ENCODE measurements at places on chromosomes 16 and 17. TPM values are rescaled to one million over a fixed set of nuclear protein-coding genes. Genes with fewer than 3 reads are reported as not detected.

- DNase-seq, result no peak
These were observed 111.0 kb upstream of the TOX3 start for GRCh38 chr16:52657924-52658323.

GRCh38 chr16:22284637-22285036 lies 12.6 kb upstream of the POLR3E start:
- no peak for DNase-seq

GRCh38 chr16:86219655-86220445 lies 290.5 kb upstream of the FOXF1 start:
- DNase-seq, result no peak

PSKH1 gene
- polyA plus RNA-seq, result 38.0 TPM

CEMP1 gene
- 2.5 TPM for polyA plus RNA-seq

TPSD1 gene
- polyA plus RNA-seq, result not detected

- DNase-seq, result no peak
These were observed 45.2 kb downstream of the AXIN2 start for GRCh38 chr17:65515959-65516948.

DNA sequence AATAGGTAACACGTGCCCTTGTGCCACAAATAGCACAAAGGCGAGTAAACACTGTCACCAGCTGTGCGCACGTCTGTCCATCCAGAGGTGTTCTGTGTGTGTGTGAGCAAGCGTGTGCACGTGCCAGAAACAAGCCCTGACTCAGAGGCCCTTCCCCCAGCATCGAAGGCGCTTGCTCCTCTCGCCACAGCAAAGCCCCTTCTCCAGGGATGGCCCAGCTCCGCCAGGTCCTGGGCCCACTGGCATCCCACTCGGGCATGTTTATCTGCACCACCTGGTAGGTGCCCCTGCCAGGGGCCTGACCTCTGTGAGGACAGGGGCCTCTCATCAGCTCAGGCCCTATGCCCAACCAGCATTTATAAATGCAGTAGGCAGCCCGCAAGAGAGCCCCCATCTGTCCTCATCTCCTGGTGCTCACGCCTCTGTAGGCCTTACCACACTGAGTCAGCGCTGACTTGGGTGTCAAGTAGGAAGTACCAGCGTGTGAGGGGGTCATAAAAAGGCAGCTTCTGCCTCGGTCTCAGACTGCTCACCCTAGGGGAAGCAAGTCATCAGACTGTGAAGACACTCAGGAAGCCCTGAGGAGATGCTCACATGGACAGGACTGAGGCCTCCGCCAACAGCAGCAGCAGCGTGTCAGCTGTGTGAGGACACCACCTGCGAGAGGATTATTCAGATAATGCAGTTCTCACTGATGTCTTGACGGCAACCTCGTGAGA lies 10.8 kb downstream of the TMEM235 start:
- no peak for DNase-seq

SLC16A13 gene
- polyA plus RNA-seq, result 2.4 TPM

HAS3 gene
- polyA plus RNA-seq, result 3.5 TPM

- DNase-seq, result no peak
These were observed 203.6 kb downstream of the ZFHX3 start for GRCh38 chr16:72844225-72844920.

DNA sequence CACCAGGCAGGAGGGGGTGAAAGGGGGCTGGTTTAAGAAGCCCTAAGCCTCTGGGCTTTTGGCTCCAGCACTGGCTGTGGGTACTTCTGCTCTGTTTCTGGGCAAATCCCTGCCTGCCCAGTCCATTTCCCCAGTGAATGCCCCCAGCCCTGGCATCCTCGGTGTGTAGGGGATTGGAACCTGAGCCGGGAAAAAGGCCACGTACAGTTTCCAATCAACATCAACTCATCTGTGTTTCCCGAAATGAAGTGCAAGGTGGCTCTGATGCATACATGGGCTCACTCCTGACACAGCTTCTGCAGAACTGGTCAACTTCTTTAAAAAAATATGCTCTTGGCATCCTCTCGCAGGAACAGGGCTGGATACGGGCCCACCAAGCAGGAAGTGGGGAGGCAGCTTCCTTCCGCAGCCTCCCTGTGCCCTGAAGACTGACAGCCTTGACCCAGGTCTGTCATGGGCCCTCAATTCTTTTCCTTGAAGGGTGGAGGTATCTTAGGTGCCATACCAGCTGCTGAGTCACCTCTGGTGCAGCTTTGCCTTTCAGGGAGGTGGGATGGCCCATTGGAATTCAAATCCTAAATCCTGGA lies 73.3 kb downstream of the N4BP1 start:
- no peak for DNase-seq

FAHD1 gene
- 48.3 TPM for polyA plus RNA-seq

GRCh38 chr17:3888343-3889171 lies 4.3 kb downstream of the CAMKK1 start:
- DNase-seq, result no peak

BLTP2 gene
- polyA plus RNA-seq, result 91.6 TPM

GRCh38 chr16:69469807-69470561 lies 45.6 kb downstream of the CYB5B start:
- DNase-seq, result no peak

DRG2 gene
- 38.4 TPM for polyA plus RNA-seq

DNA sequence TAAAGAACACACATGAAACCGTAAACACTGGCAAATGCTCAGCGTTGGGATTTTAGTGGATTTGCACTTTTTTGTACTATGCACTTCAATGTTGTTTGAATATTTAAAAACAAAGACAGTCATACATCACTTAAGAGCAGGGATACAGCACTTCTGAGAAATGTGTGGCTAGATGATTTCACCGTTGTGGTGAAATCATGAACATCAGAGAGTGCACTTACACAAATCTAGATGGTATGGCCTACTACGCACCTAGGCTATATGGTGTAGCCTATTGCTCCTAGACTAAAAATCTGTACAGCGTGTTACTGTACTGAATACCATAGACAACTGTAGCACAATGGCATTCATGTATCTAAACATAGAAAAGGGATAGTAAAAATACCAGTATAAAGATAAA lies 37.6 kb upstream of the CNEP1R1 start:
- no peak for DNase-seq

TBC1D3I gene
- not detected for polyA plus RNA-seq

DNA sequence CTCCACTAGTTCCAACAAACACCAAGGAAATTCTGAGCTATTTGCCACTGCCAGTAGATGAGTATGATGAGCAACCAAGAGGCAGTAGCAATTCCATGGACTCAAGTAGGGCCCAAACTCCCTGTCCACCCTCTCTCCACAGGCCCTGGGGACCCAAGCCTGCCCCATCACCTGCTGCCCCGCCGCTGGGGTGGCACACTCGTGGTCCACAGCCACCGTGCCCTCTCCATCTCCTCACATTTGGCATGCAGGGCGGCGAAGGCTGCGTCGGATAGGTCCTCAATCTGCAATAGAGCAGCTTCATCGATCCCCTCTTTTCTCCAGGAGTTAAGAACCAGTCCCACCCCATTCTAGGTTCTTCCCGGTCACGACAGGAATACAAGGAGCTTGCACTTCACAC lies 33.9 kb downstream of the STH start:
- DNase-seq, result no peak

GRCh38 chr16:49967012-49967559 lies 57.9 kb upstream of the CNEP1R1 start:
- no peak for DNase-seq

DLX4 gene
- 0.28 TPM for polyA plus RNA-seq

- DNase-seq, result no peak
These were observed 141.8 kb downstream of the XYLT1 start for GRCh38 chr16:17328932-17329331.

MTSS2 gene
- 39.8 TPM for polyA plus RNA-seq

GRCh38 chr16:3112881-3113574 lies 642 bp downstream of the ZNF205 start:
- DNase-seq, result no peak

- no peak for DNase-seq
These were observed 3.7 kb upstream of the PGS1 start for GRCh38 chr17:78374631-78375274.

- no peak for DNase-seq
These were observed 450.3 kb downstream of the HAPSTR1 start for GRCh38 chr16:9541723-9542122.

NAE1 gene
- 83.5 TPM for polyA plus RNA-seq

- DNase-seq, result peak; percentile 23
These were observed 307.5 kb upstream of the DYNLRB2 start for GRCh38 chr16:80233097-80233835.

DNA sequence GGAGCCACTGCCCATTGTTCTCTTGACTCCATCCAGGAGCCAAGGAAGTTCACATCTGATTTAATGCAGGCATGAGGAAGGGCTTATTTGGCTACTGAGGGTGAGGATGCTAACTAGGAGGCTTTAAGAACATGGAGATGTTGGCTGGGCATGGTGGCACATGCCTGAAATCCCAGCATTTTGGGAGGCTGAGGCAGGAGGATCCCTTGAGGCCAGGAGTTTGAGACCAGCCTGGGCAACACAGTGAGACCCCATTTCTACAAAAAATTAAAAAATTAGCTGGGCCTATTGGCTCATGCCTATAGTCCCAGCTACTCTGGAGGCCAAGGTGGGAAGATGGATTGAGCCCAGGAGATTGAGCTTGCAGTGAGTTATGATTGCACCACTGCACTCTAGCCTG lies 116.5 kb downstream of the RAP1GAP2 start:
- no peak for DNase-seq

DNA sequence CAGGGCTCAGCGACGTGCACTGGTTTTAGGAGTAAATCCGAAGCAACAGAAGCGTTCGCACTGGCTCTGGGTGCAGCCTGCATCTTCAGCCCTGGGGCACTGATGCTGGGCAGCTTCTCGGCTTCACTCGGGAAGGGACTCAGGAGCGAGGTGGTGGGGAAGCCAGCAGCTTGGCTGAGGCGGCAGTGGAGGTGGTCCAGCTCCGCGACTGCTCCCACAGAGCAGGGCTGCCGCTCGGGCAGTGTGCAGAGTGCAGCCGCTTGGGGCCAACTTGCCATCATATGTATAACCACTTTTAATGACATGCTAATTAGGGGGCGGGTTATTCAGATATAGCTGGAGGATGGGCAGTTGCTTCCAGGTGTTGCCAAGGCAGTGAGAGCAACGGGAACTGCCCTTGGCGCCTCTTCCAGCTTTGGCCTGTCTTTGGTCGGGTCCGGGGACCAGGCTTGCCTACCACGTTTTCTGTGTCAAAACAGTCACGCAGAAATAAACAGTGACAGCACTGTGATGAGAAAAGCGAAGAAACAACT lies 26.7 kb downstream of the METRNL start:
- no peak for DNase-seq

- no peak for DNase-seq
These were observed 11.3 kb upstream of the HOXB2 start for GRCh38 chr17:48556229-48556575.

- no peak for DNase-seq
These were observed 47.8 kb downstream of the MARCHF10 start for GRCh38 chr17:62760059-62760944.

MT4 gene
- not detected for polyA plus RNA-seq

DNA sequence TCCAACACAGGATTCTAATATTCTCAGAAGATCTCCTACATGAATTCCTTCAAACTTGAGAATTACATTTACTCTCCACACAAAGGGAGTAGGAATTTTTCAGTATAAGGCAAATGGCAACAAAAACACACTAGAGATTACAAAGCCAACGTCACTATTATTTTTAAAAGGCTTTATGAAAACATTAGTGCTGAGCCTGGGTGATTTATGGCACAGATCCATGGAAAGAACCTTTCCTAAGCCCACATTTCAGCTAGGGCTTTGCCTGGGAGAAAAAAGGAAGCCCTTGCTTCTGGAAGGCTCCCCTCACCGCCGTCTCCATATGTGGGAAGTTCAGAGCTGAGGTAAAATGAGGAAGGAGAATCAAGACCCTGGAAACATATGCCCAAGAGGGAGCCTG lies 499.4 kb upstream of the HSBP1 start:
- DNase-seq, result no peak

DNA sequence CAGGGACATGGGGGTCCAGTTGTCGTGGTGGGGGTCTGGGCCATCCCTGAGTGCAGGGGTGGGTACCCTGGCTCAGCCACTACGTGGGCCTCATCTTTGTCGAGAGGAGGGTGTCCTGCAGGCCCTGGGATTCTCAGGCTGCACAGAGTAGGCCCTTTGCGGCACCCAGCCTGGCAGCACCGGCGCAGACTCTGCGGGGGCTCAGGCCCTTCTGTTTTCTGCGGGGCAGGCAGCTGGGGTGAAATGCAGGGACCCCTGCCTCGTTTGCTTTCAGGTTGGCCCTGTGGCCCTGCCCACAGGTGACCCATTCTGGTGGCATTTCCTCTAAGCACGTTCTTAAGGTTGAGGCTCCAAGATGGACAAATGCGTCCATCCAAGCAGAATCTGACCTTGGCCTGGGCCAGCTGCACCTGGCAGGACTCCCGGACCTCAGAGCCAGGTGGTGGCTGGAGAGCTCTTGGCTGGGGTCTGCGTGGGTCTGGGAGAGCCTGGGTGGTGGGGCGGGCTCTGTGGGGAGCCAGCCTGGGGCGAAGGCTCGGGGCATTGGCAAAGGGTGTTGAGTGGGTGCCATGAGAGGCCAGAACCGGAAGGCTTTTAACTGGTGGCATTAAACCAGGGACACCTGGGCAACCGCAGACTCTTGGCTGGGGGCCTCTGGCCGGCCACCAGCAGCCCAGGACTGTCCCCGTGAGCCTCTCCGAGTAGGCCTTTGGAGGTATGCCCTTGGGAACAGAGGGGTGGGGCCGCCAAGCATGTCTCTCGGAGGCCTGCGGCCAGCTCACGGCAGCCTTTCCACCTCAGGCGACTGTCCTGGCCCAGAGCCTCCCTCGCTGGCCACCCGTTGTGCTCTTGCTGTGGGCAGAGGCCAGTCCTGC lies 16.9 kb downstream of the PRSS27 start:
- DNase-seq, result no peak

GRCh38 chr16:48003206-48003907 lies 152.4 kb downstream of the ABCC12 start:
- no peak for DNase-seq

TUBG1 gene
- polyA plus RNA-seq, result 54.5 TPM

- no peak for DNase-seq
These were observed 10.0 kb upstream of the ZNF689 start for GRCh38 chr16:30620169-30620568.

DNA sequence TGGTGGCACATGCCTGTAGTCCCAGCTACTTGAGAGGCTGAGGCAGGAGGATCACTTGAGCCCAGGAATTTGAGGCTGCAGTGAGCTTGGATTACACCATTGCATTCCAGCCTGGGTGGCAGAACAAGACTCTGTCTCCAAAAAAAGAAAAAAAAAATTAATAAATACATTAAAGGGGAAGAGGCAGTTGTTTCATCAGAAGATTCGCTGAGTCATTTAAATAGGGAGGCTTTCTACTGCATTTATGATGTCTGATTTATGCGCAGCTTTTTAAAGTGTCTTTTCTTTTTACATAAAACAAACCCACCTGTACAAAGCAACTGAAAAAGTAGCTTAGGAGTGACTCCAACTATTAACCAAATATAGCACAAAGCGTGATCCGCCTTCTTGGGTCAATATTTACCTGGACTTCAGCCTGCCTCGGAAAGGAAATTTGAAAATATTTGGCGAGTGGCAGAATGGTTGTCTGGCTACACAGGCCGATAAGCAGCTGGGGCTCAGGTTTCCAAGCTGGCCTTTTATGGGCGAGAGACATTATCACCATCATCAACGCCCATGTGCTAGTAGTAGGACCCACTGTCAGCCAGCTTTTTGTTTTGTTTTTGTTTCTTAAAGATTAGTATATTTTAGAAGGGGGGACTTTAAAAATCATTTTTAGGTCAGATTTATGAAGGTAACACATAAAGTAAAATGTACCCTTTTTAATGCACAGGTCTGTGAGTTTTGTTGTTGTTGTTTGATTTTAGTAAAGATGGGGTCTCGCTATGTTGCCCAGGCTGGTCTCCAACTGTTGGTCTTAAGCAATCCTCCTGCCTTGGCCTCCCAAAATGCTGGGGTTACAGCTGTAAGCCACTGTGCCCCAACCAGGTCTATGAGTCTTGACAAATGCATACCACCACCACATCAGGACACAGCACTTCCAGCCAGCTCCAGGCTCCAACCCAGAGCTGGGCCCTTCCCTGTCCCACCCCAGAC lies 42.5 kb upstream of the RASD1 start:
- no peak for DNase-seq

NF1 gene
- 39.2 TPM for polyA plus RNA-seq

ACSM2A gene
- 73.7 TPM for polyA plus RNA-seq

All from right renal cortex interstitium (tissue), 3 donors.